Esophagus squamous epithelium (tissue), 5 donors: ENCODE measurements at places on chromosomes 7 and 10. TPM values are rescaled to one million over a fixed set of nuclear protein-coding genes. Genes with fewer than 3 reads are reported as not detected.

The AKR1C3 gene
- total RNA-seq: 45.6 TPM

DNA sequence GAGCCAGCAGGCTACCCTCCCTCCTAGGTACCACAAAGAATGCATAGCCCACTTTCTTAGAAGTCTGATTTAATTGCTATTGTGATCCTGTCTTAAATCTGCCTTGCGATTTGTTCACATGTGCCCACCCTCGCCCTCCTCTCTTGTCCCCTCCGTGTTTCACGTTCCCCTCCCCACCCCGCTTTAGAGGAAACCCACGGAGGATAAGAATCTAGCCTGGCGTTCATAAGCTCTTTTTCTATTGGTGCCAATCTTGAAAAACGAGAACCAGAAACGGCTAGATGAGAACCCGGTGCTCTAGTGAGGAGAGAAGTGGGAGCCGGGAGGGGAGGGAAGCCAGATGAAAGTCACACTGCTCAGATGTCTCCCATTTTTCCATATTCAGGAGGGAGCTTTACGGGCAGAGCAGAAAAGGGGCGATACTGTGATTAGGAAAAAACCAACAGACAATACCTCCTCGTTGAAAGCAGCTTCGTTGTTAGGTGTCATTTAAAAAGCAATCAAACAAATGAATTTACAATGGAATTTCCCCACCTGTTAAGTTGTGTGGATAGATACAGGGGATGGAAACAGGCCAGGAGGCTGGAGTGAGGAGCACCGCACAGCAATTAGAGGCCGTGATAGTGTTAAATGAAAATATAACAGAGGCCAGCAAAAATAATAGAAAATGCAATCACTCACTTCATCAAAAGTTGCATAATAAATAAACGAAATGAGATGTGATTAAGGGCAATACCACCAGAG, 272.1 kb downstream of the GATA3 start:
- no peaks in the 10 kb centered on the region for H3K4me1 ChIP-seq
- no peak overlapping the region for H3K4me3 ChIP-seq
- no peaks in the 10 kb centered on the region for H3K27me3 ChIP-seq
- no peak overlapping the region for H3K27ac ChIP-seq
- no peak for DNase-seq

The INTS1 gene
- 27.8 TPM for total RNA-seq

DNA sequence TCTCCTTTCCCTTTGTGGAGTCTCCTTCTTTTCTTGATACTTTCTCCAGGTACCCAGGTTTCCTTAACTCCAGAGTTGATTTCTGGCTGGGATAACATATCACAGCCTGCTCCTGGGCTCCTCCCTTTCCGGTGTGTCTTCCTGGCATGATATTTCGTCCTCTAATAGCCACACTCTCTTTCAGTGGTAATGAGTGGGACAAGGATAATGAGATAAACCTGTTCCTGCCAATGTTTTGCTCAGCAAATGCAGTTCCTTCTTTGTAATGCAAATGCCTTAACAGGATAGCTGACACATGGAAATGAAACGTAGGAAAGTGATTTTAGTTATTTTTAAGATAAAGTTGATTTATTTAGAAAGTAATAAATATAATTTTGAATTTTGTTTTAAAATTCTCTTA, 168.6 kb downstream of the NRP1 start:
- H3K27ac ChIP-seq: no peak overlapping the region
- DNase-seq: no peak
- H3K36me3 ChIP-seq: no peaks in the 10 kb centered on the region
- H3K27me3 ChIP-seq: no peaks in the 10 kb centered on the region
- no peak overlapping the region for H3K4me3 ChIP-seq

The IGFBP3 gene
- 66.2 TPM for total RNA-seq

DNA sequence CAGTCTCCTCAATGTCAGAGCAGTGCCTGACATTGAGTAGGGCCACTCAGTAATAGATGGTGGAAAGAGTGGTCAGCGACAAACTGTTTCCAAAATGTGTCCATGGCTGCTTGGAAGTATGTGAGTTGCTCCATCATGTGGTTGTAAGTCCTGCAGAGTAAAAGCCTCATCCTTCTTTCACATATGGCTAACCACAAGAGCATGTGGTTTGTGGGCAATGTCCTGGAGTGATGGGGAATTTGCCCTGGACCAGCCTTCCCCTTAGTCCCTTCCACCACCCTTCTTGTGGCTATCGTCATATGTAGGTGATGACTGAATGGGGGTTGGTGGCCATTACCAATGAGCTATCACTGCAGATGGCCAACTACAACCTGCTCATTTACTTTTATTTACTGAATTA, 33.0 kb upstream of the PLXNA4 start:
- no peak overlapping the region for H3K27ac ChIP-seq
- no peaks in the 10 kb centered on the region for H3K4me1 ChIP-seq
- H3K27me3 ChIP-seq: peaks cover 3% of the 10 kb centered on the region
- H3K36me3 ChIP-seq: no peaks in the 10 kb centered on the region

DNA sequence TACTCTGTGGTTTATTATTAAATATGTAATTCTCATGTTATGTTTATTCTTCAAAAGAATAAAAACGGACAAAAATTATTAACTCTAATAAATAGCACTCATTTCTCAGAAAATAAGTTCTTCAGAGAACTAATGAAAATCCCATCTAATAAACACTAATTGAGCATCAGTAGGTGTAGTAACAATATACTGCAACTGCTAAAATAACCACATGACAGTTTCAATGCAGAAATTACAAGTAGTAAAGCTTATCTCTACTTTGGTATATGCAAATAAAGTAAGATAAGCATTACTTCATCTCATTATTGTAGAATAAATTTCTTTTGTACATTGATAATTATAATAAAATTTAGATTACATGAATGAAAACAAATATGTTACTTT, 56.4 kb upstream of the DKK1 start:
- H3K4me1 ChIP-seq: no peaks in the 10 kb centered on the region
- H3K27me3 ChIP-seq: no peaks in the 10 kb centered on the region
- DNase-seq: no peak

GRCh38 chr7:23114896-23115295, 9.3 kb downstream of the KLHL7 start:
- no peaks in the 10 kb centered on the region for H3K27me3 ChIP-seq
- no peak for DNase-seq
- H3K36me3 ChIP-seq: no peaks in the 10 kb centered on the region
- no peak overlapping the region for H3K27ac ChIP-seq
- H3K4me1 ChIP-seq: no peaks in the 10 kb centered on the region
- H3K4me3 ChIP-seq: no peak overlapping the region

- no peaks in the 10 kb centered on the region for H3K27me3 ChIP-seq
- H3K27ac ChIP-seq: no peak overlapping the region
- no peak for DNase-seq
- no peaks in the 10 kb centered on the region for H3K36me3 ChIP-seq
- no peaks in the 10 kb centered on the region for H3K4me1 ChIP-seq
Observed at GRCh38 chr7:32042900-32043299, 27.3 kb downstream of the PDE1C start.

The PRKCQ gene
- 2.7 TPM for total RNA-seq

DNA sequence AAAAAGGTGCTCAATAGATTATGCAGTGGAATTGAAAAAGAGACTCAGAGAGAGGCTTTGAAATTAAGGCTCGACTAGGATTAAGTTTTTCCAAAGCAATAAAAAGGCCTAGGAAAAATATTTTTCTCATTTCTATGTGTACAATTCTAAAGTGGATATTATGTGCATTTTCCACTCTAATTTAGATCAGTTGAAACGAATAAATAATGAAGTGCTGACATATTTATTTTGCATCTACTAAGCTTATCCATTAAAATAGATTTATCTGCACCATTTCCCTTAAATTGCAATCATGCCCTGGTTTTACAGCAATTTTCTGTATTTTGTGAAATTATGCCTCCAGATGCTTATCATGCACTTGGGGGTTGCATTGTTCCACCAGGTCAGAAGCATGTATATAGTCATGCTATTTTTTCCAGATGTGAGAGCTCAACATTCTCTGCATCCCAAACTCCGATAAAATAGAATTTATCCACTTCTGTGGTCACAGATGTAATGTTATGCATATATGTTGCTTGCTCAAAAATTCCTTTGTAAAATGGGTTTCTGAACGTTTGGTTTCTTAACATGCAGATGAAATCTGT, 18.3 kb downstream of the FIGNL1 start:
- DNase-seq: no peak
- no peak overlapping the region for H3K4me3 ChIP-seq
- H3K4me1 ChIP-seq: no peaks in the 10 kb centered on the region
- no peaks in the 10 kb centered on the region for H3K36me3 ChIP-seq
- H3K27ac ChIP-seq: no peak overlapping the region
- no peaks in the 10 kb centered on the region for H3K27me3 ChIP-seq

DNA sequence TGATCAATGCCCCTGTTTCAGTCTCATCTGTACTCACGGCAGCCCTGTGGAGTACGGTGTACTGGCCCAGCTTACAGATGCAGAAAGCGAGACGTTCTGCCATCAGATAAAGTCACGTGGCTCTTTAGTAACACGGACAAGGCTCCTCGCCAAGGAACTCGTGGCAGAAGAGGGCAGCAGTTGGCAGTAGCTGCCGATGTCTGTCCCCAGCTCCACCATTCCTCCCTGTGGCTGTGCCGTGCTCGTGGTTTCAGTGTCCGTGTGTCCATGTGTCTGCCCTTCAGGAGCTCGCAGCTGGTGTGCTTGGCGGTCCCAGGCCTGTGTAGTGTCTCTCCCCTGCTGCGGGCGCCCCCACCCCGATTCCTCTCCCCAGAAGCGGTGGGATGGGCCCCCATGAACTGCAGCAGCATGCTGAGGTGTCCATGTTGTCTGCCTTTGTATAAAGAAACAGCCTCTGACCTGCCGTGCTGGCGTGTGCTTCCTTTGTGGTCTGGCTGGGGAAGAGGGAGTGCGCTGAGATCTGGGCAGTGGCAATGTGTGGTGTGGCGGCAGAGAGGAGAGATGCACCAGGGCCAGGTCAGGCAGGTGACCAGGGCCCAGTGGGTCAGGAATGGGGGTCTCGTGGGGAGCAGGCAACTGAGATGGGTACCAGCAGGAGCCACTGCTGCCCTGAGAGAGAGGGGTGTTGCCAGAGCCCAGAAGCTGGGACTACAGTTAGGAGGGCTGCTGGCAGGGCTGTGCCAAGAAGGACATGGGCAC, 9.8 kb downstream of the RHBDD2 start:
- H3K36me3 ChIP-seq: peaks cover 34% of the 10 kb centered on the region
- peaks cover 20% of the 10 kb centered on the region for H3K4me1 ChIP-seq
- H3K27me3 ChIP-seq: no peaks in the 10 kb centered on the region
- DNase-seq: no peak
- H3K4me3 ChIP-seq: no peak overlapping the region

DNA sequence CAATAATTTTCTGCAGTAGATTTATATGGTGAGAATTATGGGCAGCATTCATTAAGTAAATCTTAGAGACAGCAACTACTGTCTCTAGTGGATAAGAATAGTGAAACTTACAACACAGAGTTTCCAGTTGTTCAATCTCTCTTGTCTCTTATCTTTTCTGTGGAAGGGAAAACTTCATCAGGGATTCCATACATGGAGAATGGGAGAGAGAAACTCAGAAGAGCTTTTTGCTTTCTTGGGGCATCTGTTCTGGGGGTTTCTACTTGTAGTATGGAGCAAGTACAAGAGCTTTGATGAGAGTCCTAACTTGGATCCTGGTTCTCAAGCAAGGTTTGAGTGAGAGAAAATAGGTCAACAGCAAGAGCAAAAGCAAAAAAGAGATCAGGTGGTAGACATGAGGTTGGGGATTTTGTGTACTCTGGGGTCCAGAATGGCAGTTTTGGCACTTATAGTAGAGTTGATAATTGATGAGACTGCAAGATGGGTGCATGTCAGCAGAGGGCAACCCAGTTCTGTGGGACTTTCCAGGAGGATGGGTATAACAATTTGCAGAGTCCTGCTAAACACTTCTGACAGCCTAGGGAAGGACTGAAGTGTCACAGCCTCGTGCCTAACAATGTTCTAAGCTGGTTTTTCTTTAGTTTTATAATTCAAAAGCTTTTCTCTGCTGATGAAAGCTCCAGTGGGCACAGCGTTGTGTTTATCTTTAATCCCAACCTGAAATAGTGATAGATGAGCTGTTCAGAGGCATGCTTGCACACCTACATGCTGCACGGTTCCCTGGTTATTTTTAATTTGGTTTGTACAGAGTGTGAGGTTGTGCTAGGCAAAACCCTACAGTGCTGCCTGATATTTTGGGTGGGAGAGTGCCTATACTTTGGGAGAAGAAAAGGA, 32.0 kb upstream of the STRIP2 start:
- H3K27me3 ChIP-seq: no peaks in the 10 kb centered on the region
- H3K36me3 ChIP-seq: peaks cover 79% of the 10 kb centered on the region
- H3K4me1 ChIP-seq: peaks cover 29% of the 10 kb centered on the region
- H3K4me3 ChIP-seq: no peak overlapping the region
- no peak for DNase-seq

- H3K27ac ChIP-seq: no peak overlapping the region
- no peaks in the 10 kb centered on the region for H3K27me3 ChIP-seq
- DNase-seq: no peak
- no peaks in the 10 kb centered on the region for H3K36me3 ChIP-seq
- no peaks in the 10 kb centered on the region for H3K4me1 ChIP-seq
Observed at GRCh38 chr7:15916681-15917380, 230.3 kb upstream of the MEOX2 start.

- no peak overlapping the region for H3K27ac ChIP-seq
- no peaks in the 10 kb centered on the region for H3K36me3 ChIP-seq
- no peaks in the 10 kb centered on the region for H3K4me1 ChIP-seq
- H3K27me3 ChIP-seq: no peaks in the 10 kb centered on the region
- no peak overlapping the region for H3K4me3 ChIP-seq
Observed at GRCh38 chr7:96052289-96052688, 269.6 kb downstream of the SLC25A13 start.

DNA sequence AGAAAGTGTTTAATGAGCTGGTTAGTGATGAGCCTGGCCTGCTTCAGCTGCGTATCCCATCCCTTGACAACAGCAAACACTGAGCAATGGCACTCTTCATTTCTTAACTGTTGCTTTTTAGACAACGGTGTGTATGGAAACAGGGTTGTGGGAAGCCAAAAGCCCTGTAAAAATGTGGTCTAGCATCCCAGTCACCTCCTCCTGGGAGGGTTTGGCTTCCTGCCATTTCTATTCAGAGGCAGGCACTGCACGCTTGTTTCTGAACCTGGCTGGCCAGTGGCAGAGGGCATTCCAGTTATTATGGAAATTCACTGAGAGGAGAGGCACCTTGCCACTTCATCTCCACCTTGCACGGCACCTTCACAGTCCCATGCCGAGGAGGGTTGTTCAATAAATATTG, 123.0 kb upstream of the ADARB2 start:
- H3K27ac ChIP-seq: no peak overlapping the region
- no peak for DNase-seq
- H3K4me1 ChIP-seq: no peaks in the 10 kb centered on the region
- H3K4me3 ChIP-seq: no peak overlapping the region
- no peaks in the 10 kb centered on the region for H3K36me3 ChIP-seq

GRCh38 chr7:78002715-78003114, 204.1 kb downstream of the PHTF2 start:
- H3K27ac ChIP-seq: no peak overlapping the region
- H3K4me3 ChIP-seq: no peak overlapping the region
- no peaks in the 10 kb centered on the region for H3K27me3 ChIP-seq
- DNase-seq: no peak
- H3K36me3 ChIP-seq: no peaks in the 10 kb centered on the region
- no peaks in the 10 kb centered on the region for H3K4me1 ChIP-seq

DNA sequence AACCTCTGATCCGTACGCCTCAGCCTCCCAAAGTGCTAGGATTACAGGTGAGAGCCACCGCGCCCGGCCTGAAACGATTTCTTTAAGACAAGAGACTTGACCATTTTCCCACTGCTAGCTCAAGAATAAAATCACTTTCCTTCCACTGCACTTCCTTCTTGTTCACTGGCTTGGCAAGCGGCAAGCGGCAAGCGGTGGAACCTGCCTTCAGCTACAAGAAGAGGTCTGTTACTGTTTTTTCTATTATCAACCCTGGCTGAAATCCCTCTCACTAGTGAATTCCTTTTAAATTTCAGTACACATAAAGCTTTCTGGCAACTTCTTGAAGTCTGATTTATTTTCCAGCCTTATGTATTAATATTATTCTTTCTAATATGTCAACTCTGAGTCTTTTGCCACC, 12.8 kb upstream of the GNAT3 start:
- no peak overlapping the region for H3K4me3 ChIP-seq
- no peaks in the 10 kb centered on the region for H3K27me3 ChIP-seq
- no peak overlapping the region for H3K27ac ChIP-seq
- no peak for DNase-seq
